ENCODE measurements at places on chromosomes 4 and X.

GRCh38 chrX:41043196-41043595, 42.0 kb upstream of the USP9X start:
- DNase-seq, result no peak

DNA sequence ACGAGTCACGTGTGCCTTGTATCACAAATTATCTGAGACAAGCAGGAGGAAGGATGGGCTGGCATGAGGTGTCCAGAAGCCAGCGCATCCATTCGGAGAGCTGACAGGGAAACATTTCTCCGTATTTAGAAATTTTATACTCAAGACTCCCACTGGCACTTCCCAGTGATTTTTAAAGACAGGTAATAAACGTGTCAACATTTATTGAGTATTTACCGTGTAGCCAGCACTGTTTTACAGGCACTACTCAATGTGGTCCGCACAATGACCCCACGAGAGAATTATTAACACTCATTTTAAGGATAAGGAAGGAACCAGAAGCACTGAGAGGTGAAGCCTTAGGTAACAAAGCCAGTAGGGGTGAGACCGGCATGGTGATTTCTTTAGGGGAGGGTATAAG, 23.2 kb downstream of the GEMIN8 start:
- DNase-seq, result no peak

DNA sequence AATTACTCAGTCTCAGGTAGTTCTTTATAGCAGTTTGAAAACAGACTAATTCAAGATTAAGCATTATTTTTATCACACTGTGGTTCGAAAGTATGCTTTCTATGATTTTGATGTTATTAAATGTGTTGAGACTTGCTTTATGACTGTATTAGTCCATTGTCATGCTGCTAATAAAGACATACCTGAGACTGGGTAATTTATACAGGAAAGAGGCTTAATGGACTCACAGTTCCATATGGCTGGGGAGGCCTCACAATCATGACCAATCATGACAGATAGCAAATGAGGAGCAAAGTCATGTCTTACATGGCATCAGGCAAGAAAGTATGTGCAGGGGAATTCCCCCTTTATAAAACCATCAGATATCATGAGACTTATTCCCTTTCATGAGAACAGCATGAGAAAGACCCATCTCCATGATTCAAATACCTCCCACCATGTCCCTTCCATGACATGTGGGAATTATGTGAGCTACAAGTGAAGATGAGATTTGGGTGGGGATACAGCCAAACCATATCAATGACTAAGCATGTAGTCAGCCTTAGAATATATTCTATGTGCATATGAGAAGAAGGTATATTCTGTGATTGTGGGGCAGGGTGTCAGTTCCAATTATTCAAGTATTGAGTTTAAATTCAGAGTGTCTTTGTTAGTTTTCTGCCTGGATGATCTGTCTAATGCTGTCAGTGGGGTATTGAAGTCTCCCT, 44.6 kb upstream of the UGT2A1 start:
- DNase-seq, result no peak

GRCh38 chr4:185742766-185743165, 69.2 kb downstream of the SORBS2 start:
- DNase-seq, result no peak

GRCh38 chrX:120274145-120274544, 23.5 kb downstream of the ZBTB33 start:
- no peak for DNase-seq

- DNase-seq, result no peak
These were observed 26.9 kb downstream of the NSG1 start for GRCh38 chr4:4413806-4414205.
